ENCODE measurements at places on chromosomes 3 and 15.

GRCh38 chr15:67067930-67068551 is 2.6 kb downstream of the SMAD3 start:
- no peak for DNase-seq

DNA sequence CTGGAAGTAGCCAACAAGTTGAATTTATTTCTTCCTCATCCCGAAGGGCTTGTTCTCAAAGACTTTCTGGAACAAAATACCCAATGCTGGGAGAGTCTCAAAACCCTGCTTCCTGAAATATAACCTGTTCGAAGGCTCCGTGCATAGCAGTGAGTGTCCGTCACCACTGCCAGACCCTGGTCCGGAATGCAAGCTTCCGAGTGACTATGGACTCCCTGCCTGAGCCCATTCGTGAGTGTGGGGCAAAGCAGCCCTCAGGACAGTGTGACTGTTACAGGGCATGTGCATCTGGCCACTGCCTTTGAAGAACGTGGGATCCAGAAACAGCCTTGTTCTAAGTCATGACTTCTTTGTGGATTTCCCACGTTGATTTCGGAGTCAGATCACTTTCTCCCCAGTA is 214.5 kb upstream of the IGF1R start:
- DNase-seq: no peak

DNA sequence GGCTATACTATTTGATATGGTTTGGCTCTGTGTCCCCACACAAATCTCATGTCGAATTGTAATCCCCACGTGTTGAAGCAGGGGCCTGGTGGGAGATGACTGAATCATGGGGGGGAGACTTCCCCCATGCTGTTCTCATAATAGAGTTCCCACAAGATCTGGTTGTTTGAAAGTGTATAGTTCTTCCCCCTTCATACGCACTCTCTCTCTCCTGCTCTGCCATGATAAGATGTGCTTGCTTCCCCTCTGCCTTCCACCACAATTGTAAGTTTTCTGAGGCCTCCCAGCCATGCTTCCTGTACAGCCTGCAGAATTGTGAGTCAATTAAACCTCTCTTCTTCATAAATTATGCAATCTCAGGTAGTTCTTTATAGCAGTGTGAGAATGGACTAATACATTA is 290.1 kb upstream of the CHRM5 start:
- no peak for DNase-seq

DNA sequence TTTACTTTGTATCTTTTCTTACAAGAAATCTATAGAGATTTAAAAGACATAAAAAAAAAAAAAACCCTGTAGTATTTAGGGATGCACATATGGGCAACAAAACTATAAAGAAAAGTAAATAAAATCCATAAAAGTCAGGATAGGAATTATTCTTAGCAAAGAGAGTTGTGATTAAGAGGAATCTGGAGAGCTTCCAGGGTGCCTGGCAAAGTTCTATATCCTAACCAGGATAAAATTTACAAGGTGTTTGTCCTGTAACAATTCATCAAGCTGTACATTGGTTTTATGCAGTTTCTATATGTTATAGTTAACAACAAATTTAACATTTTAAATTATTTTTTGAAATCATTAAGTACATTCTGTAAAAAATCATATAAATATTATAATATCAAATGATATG is 7.9 kb downstream of the SECISBP2L start:
- DNase-seq: no peak

GRCh38 chr15:25690673-25691543 is 172.2 kb downstream of the ATP10A start:
- no peak for DNase-seq

DNA sequence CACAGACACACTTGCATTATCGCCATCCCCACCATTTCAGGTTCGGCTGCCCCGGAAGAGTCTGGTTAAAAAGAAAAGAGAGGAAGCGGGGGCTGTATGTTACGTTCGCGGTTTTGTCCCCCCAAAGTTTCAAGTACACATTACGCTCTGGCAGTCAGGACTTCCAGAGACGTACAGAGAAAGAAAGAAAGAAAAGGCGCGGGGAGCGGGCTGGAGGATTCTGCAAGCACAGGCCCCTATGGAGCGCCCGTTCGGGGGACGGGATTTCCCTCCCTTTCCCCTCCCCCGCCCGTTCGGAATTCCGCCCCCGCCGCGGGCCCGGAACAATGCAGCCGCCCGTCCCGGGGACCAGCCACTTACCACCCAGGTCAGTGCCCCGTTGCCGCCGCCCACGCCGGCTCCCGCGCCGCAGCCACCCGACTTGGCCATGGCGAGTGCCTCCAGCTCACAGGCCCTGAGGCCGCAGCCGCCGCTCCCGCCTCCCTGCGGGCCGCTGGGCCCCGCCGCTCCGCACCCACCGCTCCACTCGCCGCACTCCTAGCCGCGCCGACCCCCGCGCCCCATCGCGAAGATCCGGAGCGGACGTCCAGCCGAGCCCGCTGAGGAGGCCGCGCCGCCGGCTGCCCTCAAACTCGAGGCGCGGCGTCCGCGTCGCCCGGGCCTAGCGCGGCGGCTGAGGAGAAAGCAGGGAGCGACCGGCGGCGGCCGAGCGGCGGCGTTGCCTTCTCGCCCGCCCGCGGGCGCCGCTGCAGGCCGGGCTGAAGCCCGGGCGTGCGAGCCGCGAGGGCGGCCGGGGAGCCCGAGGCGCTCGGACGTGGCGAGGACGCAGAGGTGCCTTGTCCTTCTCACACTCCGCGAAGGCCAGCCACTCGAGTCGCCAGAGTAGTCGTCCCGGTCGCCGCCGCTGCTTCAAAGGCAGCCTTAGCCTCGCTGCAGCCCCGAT is 567 bp downstream of the TOP2B start:
- DNase-seq: peak; percentile 46

GRCh38 chr3:11304175-11304574 is 32.0 kb downstream of the ATG7 start:
- DNase-seq: no peak

DNA sequence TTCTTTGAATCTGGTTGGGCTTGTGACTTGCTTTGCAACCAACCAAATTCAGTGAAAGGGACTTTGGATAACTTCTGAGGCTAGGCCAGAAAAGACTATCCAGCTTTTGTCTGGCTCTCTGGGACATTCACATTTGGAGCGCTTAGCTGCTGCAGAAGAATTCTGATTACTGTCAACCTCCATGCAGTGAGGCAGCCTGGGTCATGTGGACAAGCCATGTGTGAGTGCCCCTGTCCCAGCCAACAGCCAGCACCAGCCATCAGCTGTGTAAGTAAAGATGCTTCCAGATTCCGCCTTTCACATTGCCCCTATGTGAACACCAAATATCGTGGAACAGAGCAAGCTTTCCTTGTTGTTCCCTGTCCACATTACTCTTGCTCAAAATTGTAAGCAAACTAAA is 12.9 kb upstream of the TNFAIP8L3 start:
- no peak for DNase-seq

DNA sequence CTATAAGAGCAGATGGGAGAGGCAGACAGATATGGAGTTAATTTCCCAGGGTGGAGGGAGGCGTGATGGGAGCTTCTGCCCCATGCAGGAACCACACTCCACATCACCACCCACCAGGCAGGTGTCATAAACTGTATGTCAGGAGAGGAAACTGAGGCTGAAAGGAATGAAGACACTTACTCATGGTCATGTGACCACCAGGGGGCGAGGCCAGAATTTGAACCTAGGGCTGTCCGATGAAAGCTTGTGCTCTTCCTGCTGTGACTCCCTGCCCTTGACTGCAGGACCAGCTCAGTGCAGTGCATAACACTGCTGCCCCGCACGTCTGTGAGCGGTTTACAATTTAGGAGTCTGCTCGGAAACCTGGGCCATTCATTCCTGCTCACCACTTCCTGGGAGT is 28.8 kb downstream of the NUP210 start:
- no peak for DNase-seq

DNA sequence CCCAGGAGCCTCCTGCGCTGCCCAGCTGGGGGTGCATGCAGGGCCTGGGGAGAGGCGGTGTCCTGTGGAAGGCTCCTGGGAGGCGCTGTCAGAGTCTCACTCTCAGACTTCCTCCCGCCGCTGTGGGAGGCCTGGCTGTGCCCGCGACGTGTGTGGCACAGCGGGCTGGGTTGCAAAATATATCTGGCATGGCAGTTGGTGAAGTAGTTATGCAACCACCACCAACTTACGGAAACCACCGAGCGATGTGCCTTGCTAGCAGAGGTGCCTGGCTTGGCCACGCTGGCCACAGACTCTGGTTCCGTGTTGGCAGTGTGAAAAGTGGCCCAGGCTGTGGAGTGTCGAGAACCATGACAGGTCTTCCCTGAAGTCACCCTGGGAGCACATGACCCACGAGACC is 30.6 kb upstream of the GATA2 start:
- DNase-seq: no peak

- no peak for DNase-seq
Observed at GRCh38 chr15:74790080-74790916, 8.4 kb downstream of the CSK start.

Data from activated CD4-positive, alpha-beta T cell treated with anti-CD3 and anti-CD28 coated beads, Interleukin-2, amount 50 U/mL, for 24 hours (primary cell).